ENCODE measurements at places on chromosomes 5 and 9.

DNA sequence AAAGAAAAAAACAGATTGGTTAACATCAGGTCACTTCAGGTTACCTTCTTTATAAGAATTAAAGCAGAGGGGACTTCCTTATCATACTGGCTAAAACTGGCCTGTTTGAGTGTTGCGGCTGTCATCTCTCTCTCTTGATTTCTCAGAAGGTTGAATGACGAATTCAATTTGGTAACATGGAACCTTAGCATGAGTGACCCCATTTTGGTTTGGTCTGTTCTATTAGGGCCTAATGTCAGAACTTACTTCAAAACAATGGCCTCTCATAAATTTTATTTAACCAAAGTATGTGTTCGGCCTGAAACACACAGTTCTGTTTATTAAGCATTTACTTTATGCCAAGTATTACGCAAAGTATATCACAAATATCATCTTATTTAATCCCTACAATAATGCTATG lies 147.5 kb downstream of the CAAP1 start:
- no peak for DNase-seq

- no peak for DNase-seq
Measured at GRCh38 chr5:34735491-34736426, 79.6 kb downstream of the RAI14 start.

DNA sequence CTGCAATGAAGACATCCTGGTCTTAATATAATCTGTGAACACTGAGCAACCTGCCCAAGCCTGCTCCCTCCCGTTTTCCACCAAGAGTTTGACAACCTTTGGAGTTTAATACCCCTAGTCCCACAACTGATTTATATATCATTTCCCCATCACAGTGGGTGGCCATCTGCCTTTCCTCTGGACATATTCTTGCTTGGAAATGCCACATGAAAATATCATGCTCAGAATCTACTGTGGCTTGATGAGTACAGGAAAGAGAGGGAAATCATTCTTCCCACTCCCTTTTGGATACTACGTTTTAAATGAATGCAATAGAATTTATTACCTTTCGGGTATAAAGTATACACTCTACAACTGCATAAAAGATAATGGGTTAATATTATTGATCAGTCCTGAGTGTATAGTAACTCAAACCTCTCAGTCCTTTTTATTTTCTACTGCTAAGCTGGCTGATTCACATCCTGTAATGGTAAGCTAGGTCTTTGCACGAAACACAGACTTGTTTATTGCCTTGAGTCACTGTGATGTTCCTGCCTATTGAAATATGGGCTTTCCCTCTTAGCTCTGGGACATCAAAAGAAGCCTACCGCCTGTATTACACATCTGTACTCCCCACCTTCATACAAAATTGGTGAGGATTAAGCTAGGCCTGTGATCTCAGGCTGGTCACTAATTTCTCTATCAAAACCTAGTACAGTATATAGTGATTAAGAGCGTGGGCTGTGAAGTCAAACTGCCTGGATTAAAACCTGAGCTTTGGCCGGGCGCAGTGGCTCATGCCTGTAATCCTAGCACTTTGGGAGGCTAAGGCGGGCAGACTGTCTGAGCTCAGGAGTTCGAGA lies 67.6 kb upstream of the NR5A1 start:
- no peak for DNase-seq

DNA sequence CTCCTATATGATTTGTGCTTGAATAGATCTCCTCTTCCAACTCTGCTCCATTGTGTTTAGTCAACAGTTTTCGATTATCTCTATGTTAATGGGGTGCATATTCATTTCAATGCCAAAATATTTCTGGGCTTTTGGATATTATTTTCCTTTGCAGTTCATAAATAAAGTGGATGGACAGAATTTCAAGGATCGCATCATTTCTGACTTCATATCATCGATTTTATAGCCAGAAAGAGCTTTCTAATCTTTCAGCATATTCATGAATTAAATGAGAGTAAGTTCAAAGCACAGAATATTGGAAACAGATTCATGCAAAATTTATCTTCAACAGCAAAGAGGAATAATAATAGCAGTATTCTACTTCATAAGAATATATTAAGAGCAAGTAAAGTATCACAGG lies 60.0 kb upstream of the MINAR2 start:
- DNase-seq = no peak

- no peak for DNase-seq
Measured at GRCh38 chr9:5140151-5140550, 45.3 kb downstream of the INSL6 start.

DNA sequence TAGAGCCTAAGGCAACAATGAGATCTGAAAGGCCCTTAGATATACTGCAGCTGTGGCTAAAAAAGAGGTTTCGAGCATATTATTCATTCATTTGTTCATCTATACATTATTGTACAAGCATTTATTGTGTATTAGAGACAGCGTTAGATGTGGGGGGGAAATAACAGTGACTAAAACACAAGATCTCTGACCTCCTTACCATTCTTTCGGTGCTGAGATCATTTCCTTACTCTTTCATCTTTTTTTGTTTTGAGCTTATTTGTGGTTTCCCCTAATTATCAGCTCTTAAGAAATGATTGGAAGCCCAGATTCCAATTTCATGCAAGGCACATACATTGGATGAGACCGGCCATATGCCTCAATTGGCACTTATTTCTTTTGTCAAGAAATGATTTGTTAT lies 113.2 kb downstream of the SEC61B start:
- DNase-seq = no peak

DNA sequence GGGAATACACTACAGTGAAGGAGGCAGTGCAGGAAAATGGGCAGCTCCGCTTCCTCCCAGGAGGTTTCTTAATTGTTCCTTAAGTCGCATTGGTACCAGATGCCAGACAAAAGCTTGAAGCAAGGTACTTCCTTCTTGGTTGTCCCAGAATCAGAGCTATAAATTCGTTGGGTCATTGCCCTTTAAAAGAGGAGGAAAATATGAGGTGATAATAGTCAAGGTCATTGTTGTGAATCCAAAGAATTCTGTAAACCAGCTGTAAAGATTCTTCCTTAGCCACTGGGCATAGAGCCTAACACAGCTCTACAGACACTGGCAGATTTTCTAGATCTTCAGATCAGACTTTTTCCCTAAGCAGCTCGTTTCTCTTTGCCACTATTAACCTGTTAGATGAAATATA lies 444.1 kb upstream of the TLE4 start:
- DNase-seq = no peak

- peak; percentile 40 for DNase-seq
Measured at GRCh38 chr5:141084487-141084989, 9.9 kb upstream of the PCDHB2 start.

- no peak for DNase-seq
Measured at GRCh38 chr9:133155156-133155555, 8.6 kb downstream of the GBGT1 start.

- no peak for DNase-seq
Measured at GRCh38 chr9:20566401-20566800, 55.9 kb downstream of the MLLT3 start.

DNA sequence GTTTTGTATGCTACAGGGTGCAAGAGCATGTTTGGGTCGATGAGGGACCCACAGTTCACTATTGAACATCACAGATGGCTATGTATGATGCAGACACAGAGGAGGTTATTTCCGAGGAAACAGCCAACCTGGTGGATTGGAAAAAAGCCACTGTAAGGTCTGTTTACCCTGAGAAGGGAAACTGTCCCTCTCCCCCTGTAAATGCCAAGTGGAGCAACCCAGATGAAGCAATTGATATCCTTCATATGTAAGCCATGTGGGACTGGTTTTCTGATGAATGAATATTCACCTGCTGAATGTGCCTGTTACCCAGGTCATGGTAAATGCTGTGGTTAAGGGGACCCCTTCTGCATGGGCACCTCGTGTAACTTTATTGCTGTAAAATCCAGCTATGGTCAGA lies 14.8 kb upstream of the CTSV start:
- no peak for DNase-seq

DNA sequence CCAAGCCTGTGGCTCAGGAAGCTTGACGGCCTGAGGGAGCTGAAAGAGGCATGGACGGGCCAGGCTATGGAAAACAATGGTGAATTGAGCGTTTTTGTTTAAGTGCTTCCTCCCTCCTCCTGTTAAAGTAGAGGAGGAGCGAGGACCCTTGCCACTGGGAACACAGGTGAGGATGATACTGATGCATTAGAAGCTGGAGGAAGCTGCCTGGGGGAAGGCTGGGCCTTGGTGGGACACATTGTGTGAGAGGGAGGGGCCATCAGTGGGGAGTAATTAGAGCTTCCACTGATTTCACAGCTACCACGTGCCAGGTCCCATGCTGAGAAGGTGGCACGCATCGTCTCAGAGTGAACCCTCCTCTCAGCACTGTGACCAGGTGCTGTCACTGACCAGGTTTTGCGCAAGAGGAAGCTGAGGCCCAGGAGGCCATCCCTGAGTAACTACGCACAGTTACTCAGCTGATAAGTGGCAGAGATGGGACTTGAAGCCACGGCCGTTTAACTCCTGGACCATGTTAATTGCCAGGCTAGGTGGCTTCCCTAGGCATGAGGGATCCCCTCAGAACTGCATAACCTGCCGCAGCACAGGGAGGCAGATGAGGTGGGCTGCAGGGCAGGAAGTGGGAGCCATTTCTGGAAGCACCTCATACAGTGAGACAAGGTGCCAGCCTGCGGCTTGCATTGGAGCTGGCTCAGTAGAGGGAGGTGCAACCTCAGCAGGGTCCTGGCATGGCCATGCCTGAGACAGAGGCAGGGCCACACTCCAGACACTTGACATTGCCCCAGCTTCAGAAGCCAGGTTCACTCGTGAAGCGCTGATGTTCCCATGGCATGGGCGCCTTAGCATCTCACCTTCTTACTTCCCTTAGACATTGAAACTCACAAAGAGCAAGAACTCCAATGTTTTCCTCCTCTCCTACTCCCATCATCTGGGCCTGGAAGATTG lies 195.3 kb upstream of the MVB12B start:
- no peak for DNase-seq
